T-helper 1 cell (primary cell): ENCODE measurements at places on chromosomes 7 and 10.

DNA sequence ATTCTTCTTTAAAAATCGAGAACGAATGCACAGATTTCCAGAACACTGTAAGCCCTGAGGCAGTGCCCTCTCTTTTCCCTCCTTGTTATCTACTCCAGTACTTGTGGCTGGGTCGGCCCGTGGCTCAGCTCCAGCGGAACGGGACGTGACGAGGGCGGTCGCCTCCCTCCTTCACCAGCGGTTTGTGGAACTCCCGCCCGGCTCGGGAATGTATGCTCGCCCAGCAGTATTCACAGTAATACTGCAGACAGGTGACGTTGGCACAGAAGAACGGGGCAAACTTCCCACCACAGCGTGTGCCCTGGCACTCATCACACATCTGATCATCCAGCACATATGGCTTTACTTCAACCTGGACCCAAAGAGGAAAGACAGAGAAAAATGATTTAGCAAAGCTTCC is 128.5 kb downstream of the BTAF1 start:
- no peak for DNase-seq

DNA sequence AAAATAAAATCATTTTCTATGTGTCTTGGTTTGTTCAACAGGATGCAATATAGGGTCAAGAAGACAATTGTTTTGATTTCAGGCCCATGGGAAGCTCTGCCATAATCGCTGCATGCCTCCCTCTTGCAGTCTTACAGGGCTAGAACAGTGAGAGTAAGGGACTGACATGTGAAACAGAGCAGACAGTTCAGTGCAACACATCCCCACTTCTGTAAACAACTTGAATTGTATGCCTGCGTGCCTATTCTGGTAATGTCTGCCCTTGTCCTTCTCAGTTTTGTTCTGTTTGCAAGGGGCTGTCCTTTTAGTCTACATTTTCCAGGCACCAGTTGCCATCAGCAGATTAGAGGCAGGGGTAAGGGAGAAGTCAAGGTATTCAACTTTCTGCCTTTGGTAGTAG is 34.8 kb upstream of the GPR37 start:
- no peak for DNase-seq

GRCh38 chr10:114779803-114780576 is 41.6 kb upstream of the FHIP2A start:
- no peak for DNase-seq

DNA sequence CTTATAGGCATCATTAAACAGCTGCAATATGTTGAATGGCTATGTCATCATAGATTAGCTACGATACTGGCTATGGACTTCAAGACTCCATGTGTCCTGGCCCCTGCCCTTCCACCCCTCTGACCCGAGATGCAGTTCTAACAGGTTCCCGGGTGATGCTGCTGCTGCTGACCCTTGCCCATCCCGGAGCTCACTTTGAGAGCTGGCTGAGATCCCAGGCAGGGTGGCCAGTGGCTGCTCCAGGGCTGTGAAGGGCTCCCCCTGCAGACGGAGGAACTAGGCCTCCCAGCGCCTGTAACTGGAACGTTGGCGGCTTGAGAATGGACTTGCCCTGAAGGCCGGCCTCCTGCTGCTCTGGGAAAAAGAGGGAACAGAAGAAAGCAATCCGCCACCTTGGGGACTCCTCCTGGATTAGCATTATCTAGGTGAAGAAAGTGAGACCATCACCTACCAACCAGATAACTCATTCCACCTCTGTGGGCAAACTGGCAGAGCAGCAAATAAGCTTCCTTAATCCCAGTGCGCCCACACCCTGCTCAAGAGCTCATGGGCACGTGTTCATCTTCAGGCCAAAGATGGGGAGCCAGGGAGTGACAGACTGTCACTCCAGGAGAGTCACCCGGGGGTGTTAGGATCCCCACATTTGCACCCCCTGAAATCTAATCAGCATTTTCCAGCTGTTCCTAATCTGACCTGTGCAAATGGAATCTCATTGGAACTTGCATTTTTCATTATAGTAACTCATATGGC is 56.8 kb downstream of the PARP12 start:
- no peak for DNase-seq

GRCh38 chr10:21273400-21273968 is 252.0 kb downstream of the SKIDA1 start:
- DNase-seq = no peak
